ENCODE measurements at places on chromosomes 7 and 10.

DNA sequence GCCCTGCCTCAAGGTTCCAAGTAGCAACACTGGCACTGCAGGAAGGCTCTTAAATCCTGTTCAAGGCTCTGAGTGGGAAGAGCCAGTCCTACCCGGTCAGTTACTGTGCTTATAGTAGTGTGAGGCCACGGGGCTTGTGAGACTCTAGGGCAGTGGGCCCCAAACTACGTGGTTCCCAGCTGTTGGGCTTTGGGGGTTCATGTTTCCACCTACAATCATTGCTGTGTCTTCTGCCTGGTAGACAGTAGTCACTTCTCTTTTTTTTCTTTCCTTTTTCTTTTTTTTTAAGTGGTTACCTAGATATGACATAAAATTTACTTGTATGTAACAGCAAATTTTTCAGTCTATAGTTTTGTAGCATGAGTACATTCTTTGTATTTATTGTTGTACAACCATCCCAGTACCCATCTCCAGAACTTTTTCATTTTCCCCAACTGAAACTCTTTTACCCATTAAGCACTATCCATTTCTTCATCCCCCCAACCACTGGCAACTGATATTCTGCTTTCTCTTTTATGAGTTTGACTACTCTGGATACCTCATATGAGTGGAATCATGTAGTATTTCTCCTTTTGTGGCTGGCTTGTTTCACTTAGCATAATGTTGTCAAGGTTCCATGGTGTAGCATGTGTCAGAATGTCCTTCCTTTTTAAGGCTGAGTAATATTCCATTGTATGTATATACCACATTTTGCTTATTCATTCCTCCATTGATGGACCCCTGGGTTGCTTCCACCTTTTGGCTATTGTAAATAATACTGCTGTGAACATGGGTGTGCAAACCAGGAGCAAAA lies 7.7 kb downstream of the UBTD1 start:
- DNase-seq = no peak

DNA sequence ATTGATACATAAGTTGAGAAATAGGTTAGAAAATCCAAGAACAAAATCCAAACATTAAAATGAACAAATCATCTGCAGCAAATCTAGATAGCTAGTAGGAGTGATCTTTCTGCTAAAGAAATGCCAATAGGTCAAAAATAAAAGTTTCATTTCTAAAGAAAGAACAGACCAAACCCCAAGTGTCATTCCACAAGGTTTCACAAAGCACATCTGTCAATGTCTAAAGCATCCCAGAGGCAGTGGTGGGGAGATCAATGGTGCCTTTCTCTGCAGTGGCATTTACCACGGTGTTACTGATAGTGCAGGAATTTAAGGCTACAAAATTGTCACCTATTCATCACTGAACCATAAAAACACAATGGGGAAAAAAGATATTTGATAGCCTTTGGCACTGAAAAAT lies 147.9 kb downstream of the PARD3 start:
- DNase-seq = no peak

DNA sequence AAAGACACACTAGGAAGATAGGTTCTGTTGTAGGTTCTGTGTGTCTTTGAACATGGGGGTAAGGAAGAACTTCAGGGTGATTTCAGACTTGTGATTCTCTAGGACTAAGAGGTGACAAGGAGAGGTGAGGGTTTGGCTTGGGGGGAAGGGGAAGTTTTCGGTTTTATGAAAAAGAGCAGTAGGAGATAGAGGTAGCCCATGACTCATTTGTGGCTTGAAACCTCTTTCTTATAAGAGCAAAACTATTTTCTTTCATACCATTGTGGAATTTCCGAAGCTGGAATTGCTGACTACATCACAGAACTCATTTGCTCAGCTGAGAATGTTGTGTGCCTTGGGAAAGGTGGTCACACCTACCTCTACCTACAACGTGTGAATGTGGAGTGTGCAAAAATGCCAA lies 39.6 kb upstream of the IKZF1 start:
- DNase-seq = no peak

DNA sequence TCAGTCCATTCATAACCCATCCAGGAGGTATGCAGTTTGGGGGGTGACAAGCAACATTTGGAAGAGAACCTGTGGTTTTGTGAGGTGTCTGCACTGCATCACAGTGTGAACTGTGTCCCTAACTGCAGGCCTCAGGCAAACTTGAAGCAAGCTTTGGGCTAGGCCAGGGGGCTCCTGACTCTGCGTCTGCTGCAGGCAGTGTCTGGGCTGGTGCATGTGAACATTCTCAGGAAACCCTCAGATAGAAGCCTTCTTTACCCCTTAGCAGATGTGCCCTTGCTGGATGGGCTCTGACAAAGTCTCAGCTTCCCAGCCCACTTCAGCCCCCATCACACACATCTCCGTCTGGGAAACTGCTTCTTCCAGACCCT lies 61.0 kb downstream of the VIPR2 start:
- DNase-seq = peak; percentile 43

- no peak for DNase-seq
Measured at GRCh38 chr7:38682606-38683005, 51.4 kb upstream of the AMPH start.

DNA sequence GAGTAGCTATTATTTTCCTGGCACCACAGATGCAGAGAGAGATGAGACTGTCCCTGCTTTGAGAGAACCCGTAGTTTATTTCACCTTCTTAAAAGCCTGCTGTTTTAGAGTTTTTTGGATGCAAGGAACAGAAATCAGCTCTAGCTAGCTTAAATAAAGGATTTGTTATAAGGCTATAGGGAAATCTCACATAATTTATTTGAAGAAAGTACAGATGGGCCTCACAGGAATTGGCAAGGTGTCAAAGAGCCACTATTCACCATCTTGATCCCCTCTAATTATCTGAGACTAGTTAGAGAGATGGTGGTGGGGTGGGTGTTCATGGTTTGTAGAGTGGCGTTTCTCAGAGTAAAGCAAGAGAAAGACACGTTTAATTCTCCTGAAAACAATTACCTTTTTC lies 7.3 kb downstream of the KMT2E start:
- no peak for DNase-seq

GRCh38 chr7:11290863-11291262 lies 317.2 kb downstream of the PHF14 start:
- no peak for DNase-seq

DNA sequence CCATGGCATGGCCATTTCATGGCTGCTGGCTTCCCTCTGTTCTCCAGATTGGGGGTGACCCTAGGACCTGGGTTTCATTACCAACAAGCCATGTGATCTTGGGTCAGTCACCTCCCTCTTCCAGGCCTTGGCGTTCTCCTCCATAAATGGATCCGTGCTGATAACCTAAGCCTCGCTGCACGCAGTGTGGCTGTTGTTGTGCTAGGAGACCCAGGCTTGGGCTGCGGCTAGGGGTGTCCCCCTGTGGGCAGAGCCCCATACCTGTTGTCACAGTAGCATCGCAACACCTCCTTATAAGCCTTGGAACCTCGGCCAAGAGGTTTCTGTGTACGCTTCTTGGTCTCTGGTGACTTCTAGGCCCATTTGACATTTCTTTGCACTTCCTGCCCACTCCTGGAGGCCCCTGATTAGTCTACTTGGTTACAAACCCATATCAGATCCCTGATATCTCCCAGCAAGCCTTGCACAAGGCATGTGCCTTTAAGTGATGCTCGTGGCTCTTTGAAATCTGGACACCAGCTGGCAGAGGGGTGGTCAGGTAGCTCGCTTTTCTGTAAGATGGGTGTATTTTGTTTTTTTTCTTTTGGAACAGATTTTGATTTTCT lies 23.6 kb downstream of the ZMIZ1 start:
- DNase-seq = no peak

DNA sequence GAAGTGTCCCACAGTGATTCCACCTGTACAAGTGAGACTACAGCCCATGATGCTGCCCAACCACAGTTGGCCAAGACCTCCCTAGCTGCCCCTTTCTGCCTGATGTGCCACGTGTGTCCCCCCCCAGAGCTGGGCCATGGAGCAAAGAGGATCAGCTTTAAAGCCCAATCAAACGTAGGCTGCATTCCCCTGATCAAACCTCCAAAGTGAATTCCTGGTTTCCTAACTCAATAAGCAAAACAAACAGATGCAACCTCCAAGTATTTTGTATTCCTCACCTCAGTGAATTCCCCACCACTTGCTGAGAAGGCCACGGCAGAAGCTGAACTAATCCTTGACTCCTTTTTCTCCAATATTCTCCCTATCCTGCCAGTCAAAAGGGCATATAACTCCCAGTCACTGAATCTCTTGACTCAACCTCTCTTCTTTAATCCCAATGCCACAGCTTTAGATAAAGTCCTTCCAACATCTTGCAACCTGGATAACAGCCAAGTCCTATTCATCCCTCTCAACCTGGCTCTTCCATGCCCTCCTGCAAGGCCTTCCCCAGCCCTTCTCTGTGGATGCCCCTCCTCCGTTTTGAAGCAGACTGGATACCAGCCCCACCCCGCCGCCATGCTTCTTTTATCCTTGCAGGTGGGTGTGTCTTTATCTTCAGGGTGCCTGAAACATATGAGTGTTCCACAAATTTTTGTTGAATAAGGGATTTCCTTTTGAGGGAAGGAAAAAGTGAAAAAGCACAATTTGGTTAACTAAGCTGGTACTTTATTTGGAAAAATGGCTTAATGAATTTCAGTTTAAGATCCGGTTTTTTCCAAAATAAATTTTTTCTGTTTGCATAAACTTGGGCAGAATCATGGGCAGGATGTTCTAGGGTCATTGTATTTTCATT lies 285.2 kb upstream of the MKLN1 start:
- DNase-seq = no peak
